Epithelial cell of umbilical artery (primary cell): ENCODE measurements at places on chromosomes 6 and 20. TPM values are rescaled to one million over a fixed set of nuclear protein-coding genes. Genes with fewer than 3 reads are reported as not detected.

CYP21A2 gene
- not detected in 2 replicates for total RNA-seq

SNPH gene
- total RNA-seq, result 4.9 and 6.8 TPM in 2 replicates

NKAIN2 gene
- under 0.01 TPM in 1 of 2 replicates, not detected in the other for total RNA-seq

BHLHE23 gene
- total RNA-seq, result not detected in 2 replicates

SRPK1 gene
- 96.5 and 117 TPM in 2 replicates for total RNA-seq

OPRM1 gene
- not detected in 2 replicates for total RNA-seq

WFDC5 gene
- not detected in 2 replicates for total RNA-seq

TTPAL gene
- 3.8 and 5.2 TPM in 2 replicates for total RNA-seq

HLA-DOB gene
- not detected in 2 replicates for total RNA-seq

FOXF2 gene
- total RNA-seq, result 0.15 TPM in 1 of 2 replicates, not detected in the other

HSPA1L gene
- 0.76 and 0.97 TPM in 2 replicates for total RNA-seq

PCSK2 gene
- total RNA-seq, result not detected in 2 replicates

CST7 gene
- not detected in 2 replicates for total RNA-seq

SFTA2 gene
- not detected in 2 replicates for total RNA-seq

MYLK2 gene
- 0.15 and 0.32 TPM in 2 replicates for total RNA-seq

VGLL2 gene
- not detected in 2 replicates for total RNA-seq

BMP5 gene
- total RNA-seq, result not detected in 2 replicates

LIN28B gene
- total RNA-seq, result under 0.01 TPM in 1 of 2 replicates, not detected in the other

NKAIN4 gene
- total RNA-seq, result not detected in 2 replicates

BPIFB1 gene
- total RNA-seq, result not detected in 2 replicates

PTPRK gene
- 46.4 and 63.0 TPM in 2 replicates for total RNA-seq

EYA4 gene
- total RNA-seq, result 0.32 and 0.61 TPM in 2 replicates

CST2 gene
- total RNA-seq, result not detected in 2 replicates

CDH4 gene
- under 0.01 and 0.46 TPM in 2 replicates for total RNA-seq

TMEM244 gene
- total RNA-seq, result not detected in 2 replicates

SMOC2 gene
- total RNA-seq, result not detected in 2 replicates

PGM3 gene
- total RNA-seq, result 99.2 and 115 TPM in 2 replicates

PARD6B gene
- 0.15 TPM in 1 of 2 replicates, not detected in the other for total RNA-seq
